Hypothalamus (tissue), 51 donors: ENCODE measurements at places on chromosomes 3 and 15.

DNA sequence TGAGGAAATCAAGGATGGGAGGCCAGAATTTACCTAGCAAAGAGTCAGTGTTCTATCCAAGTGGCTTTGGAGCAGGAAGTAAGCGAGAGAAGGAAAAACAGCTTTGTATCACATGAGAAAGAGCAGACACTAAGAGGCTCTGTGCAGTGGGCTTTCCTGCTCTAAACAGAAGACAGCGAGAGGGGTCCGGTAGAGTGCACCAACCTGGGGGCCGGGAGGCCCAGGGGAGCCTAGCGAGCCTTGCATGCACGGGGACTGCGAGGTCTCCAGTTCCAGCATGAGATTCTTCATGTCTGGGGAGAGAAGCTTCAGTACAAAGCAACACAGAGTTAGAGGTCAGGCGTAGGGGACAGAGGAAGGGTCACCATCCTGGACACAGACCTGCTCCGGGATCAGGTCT, 33.5 kb downstream of the COLQ start:
- no peak for DNase-seq

GRCh38 chr3:55246033-55246432, 241.1 kb downstream of the WNT5A start:
- no peak for DNase-seq

DNA sequence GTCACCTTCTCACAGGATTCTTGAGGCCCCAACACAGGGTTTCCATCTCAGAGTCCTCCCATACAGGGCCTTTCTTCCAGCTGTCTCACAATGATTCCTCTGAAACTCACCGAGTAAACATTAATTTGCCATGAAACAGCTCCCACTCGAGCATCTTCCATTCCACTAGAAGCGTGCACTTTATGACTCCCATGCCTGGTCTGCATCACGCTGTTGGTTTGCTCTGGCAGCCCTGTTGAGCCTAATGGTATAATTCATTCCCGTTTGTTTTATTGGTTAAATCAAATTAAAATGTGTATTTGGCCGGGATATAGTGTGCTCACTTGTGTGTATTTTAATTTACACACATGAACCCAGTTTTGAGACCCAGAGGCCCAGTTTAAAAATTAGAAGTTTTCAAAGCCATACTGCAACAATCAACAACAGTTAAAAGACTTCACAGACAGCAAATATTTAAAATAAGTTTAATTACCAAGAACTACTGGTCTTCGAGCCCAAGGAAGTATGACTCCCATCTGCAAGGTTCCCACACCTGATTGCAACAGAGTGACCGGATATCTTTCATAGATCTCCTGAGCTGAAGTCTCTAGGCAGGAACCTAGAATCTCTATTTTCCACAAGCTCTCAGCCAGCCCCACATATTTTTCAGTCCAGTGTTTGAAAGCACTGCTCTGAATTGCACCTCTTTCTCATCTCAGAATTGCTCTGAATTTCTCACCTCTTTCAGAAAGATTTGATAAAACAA, 42.3 kb upstream of the GYG1 start:
- no peak for DNase-seq

- no peak for DNase-seq
Measured at GRCh38 chr3:123244128-123244527, 42.4 kb downstream of the SEC22A start.

GRCh38 chr3:171646357-171647133, 163.7 kb downstream of the PLD1 start:
- DNase-seq: no peak

- no peak for DNase-seq
Measured at GRCh38 chr15:82139823-82140268, 94.0 kb upstream of the MEX3B start.

DNA sequence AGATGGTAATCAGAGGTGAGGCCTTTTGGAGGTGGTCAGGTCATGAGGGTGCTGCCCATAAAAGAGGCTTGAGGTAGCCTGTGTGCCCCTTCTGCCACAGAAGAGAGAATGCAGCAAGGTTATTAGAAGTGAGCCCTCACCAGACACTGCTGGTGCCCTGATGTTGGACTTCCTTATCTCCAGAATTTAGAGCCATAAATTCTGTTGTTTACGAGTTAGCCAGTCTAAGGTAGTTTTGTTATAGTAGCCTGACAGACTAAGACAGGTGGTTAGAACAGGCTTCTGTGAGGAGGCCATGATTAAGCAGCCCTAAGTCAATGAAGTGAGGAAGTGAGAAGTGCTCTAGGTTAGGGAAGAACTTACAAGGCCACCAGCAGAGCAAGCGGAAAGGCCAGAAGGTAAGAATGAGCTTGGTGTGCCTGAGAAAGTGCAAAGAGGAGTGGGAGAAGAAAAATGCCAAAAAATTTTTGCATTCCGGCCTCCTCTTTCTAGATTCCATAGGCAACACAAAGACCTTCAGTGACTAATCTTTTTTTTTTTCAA, 44.2 kb upstream of the STT3B start:
- no peak for DNase-seq

DNA sequence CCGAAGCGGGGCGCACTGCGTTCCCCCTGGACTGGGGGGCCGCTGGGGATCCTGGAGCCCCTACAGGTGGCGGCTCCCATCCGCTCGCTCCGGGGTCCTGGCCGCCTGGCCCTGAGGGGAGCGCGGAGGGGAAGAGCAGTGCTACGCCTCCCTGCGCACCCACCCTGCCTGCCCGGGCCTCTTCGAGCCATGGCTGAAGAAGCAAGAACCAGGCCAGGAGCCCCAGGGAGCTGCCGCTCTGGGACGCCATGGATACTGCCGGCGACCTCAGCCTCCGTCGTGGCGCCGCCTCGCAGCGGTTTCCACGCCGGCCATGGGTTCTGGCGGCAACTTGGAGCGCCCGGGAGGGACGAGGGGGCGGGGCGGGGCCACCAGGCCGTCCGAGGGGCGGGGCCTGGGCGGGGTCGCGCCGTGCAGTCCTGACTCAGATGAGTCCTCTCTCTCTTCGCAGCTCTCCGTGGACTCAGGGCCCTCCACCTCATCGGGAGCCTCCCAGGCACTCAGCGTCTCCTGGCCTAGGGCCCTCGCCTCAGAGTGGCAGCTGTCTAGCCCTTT, 50.9 kb downstream of the MYL3 start:
- peak; percentile 22 for DNase-seq

DNA sequence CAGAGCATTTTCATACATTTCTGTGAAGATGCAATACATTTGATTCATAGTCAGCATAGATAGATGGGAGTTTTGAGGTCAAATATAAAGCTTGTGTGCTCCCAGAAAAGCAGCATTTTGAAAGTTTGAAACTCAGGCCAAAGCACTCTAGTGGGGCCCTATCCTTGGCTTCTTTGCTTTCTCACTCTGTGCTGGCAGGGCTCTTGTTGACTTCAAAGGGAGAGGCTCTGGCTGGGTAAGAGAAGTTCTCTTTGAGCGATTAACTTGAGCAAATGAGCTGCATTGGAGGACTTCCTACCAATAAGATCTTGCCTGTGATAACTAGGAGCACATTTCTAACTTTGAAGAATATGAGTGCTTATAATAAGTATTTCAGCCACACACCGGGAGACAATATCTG, 214.0 kb upstream of the RARB start:
- DNase-seq: no peak

DNA sequence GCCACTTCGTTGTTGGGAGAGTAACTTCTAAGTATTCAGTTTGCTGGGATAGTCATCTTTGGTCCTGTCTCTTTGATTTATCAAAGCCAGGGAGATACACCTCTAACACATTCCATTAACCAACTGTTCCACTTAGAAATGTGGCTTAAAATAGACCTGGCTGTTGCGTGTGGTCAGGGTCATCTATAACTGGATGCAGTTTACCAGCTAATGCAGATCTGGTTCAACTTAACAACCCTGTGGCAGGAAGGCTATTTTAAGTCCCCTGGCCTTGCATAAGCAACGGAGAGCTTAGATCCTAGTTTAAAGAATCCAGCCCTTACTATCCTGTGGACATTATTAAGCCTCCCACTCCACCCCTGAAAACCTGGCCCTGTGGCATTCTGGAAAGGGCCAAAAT, 28.1 kb upstream of the CAPN3 start:
- no peak for DNase-seq

GRCh38 chr15:28983432-28984311, 97.9 kb downstream of the APBA2 start:
- no peak for DNase-seq

DNA sequence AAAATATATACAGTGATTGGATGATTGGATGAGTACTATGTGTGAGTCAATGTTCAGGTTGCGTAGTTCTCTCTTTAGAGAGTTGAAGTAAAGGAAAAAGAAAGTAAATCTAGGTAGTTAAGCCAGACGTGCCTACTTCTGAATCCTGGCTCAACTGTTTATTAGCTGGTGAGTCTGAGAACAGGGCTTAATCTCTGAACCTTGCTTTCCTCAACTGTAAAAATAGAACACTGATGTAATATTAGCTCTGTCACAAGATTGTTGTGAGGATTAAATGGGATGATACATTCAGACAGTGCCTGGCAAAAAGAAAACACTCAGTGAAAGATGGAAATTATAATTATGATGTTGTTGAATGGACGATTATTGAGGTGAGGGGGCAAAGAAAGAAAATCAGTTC, 413.4 kb downstream of the MAGI1 start:
- no peak for DNase-seq

DNA sequence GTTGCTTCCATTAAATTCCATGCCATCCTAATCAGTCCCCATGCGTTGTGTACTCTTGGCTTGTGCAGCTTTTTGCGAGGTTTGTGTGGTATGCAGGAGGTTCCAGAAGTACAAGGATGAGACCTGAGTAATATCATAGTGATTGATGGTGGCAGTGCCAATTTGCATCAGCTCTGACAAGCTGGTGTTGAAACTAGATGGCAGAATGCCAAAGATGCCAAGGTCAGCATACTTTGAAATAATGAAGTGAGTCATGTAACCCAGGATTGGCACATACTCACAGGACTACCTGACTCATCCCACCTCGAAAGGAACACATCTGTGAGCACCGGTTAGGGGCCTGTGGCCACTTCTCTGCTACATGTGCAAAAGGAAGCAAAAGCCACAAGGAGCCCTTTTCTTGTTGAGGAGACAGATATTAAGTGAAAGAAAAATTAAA, 14.3 kb downstream of the KAT2B start:
- DNase-seq: no peak

GRCh38 chr3:120198305-120198878, 86.6 kb downstream of the GPR156 start:
- no peak for DNase-seq

- DNase-seq: no peak
Measured at GRCh38 chr3:108137460-108137814, 46.6 kb upstream of the CD47 start.

DNA sequence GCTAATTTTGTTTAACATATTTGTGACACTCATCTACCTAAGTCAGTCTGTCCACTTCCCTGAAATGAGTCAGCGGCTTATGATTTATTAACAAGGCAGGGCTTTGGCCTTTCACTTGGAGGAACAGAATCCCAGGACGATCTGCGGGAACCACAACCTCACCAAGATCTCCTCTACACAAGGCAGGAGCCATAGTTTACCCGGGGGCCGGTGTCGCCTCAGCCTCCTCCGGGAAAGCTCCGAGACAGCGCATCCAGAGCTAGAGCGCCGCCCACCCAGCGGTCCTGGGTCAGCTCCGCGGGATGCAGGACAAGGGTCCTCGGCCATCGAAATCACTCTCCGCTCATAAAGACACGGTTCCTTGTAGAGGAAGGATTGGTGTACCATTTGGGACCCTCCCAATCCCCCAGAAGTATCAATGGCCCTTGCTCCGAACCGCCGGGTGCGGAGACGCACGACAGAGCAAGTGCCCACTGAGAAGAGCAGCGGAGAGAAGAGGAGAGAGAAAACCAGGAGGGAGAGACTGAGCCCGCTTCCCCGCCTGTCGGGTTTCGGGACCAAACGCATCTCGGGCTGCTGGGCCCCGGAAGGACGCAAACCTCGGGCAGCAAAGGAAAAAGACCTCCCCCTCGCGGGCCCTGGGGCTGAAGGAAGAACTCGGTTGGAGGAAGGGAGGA, 13.1 kb upstream of the ALCAM start:
- DNase-seq: peak; percentile 9

- DNase-seq: no peak
Measured at GRCh38 chr3:24679429-24679828, 184.8 kb upstream of the THRB start.

DNA sequence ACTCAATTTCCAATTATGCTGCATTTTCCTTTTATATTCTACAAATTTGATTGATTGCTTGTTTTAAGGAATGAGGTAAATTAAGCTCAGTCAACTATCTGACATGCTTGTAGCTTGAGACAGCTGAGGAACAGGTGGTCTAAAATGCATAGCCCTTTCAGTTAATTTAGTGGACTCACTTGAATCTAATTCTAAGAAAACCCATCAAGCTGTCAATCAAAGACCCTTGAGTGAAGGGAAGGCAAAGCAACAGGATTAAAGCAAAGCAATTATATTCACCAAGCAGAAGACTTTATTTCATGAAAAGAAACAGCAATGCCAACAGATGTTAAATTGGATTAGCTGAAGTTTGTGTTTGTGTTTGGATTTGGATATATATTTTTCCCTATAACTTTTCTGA, 228.5 kb downstream of the ARPP21 start:
- DNase-seq: no peak
